Right atrium auricular region (tissue), 2 donors: ENCODE measurements at places on chromosomes 12 and 14. TPM values are rescaled to one million over a fixed set of nuclear protein-coding genes. Genes with fewer than 3 reads are reported as not detected.

DNA sequence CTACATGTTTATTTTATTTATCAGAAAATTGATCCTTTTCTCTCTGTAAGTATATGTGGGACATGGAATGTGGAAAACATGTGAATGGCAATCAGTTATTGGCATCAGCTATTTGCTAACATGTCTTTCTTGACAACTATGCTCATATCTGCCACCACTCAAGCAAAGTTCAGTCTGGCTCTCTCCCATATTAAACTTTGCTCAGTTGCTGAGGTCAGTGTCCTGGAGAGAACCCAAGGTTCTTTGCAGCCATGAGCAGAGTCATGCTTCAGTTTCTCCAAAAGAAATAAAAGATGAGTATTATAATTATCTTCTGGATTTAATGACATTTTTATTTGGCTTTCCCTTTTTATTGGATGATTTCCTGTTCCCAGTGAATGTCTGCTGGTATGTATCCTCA, 42.6 kb downstream of the A2M start:
- H3K4me3 ChIP-seq, result no peak overlapping the region
- peaks cover 100% of the 10 kb centered on the region for H3K36me3 ChIP-seq

- no peak overlapping the region for H3K4me3 ChIP-seq
- H3K4me1 ChIP-seq, result no peaks in the 10 kb centered on the region
- H3K27me3 ChIP-seq, result no peaks in the 10 kb centered on the region
- no peaks in the 10 kb centered on the region for H3K36me3 ChIP-seq
- no peak overlapping the region for H3K27ac ChIP-seq
- DNase-seq, result no peak
Observed at GRCh38 chr14:55752580-55753390, 172.8 kb downstream of the KTN1 start.

GRCh38 chr14:81205639-81206038, 15.1 kb downstream of the GTF2A1 start:
- no peak for DNase-seq
- H3K27ac ChIP-seq, result peak overlapping the region; percentile 17
- H3K4me1 ChIP-seq, result peaks cover 4% of the 10 kb centered on the region
- H3K4me3 ChIP-seq, result no peak overlapping the region

GRCh38 chr14:26820138-26820537, 222.3 kb upstream of the NOVA1 start:
- no peaks in the 10 kb centered on the region for H3K36me3 ChIP-seq
- H3K4me1 ChIP-seq, result no peaks in the 10 kb centered on the region
- no peaks in the 10 kb centered on the region for H3K27me3 ChIP-seq
- no peak overlapping the region for H3K27ac ChIP-seq
- no peak for DNase-seq
- H3K4me3 ChIP-seq, result no peak overlapping the region

DNA sequence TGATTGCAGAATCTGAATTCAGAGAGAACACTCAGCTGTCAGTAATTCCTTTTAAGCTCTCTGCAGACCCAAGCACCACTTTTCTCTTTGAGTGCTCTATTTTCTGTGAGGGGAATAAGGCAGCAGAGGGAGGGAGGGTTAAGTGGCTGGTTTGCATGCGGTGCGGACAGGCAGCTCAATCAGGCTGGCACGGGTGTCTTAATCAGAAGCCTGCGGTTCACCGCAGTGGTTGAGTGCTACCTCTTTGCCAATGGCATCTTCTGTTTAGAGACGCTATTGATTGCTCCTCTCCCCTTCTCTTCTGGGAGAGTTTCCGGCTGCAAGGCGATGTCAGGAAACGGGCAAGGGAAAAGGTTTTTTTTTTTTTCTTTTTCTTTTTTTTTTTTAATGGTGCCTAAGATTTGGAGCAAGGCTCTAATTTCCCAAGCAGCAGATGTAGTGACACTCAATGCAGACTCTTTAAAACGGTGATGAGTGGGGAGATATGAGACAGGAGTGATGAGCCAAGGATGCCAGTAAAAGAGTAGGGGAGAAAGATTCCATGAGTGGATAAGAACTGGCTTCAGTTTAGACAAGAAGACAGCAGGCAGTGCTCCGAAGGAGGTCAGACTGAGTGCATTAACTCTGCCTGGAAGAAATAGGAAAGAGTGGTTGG, 533.7 kb upstream of the SEL1L start:
- H3K27me3 ChIP-seq, result no peaks in the 10 kb centered on the region
- H3K27ac ChIP-seq, result no peak overlapping the region
- H3K4me1 ChIP-seq, result no peaks in the 10 kb centered on the region
- DNase-seq, result no peak
- H3K36me3 ChIP-seq, result no peaks in the 10 kb centered on the region

DNA sequence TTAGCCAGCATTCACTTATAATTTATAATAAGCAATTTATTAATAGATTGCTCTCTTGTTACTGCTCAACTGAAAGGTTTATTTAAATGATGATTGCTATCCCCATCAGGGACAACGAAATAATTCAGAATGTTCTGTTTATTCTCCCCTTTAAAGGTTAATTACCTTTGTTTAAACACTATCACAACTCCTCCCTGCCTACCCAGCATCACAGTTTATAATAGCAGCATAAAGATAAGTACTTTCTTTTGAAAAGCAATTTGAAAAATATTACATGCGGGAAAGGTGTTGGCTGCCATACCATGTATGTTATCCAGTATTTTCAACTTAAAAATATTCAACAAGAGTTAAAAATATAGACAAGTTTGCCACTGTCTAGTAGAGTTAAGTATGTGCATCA, 30.6 kb downstream of the SCAF11 start:
- H3K36me3 ChIP-seq, result peaks cover 23% of the 10 kb centered on the region
- H3K4me3 ChIP-seq, result no peak overlapping the region
- no peak for DNase-seq
- no peaks in the 10 kb centered on the region for H3K4me1 ChIP-seq
- H3K27ac ChIP-seq, result no peak overlapping the region
- no peaks in the 10 kb centered on the region for H3K27me3 ChIP-seq

DNA sequence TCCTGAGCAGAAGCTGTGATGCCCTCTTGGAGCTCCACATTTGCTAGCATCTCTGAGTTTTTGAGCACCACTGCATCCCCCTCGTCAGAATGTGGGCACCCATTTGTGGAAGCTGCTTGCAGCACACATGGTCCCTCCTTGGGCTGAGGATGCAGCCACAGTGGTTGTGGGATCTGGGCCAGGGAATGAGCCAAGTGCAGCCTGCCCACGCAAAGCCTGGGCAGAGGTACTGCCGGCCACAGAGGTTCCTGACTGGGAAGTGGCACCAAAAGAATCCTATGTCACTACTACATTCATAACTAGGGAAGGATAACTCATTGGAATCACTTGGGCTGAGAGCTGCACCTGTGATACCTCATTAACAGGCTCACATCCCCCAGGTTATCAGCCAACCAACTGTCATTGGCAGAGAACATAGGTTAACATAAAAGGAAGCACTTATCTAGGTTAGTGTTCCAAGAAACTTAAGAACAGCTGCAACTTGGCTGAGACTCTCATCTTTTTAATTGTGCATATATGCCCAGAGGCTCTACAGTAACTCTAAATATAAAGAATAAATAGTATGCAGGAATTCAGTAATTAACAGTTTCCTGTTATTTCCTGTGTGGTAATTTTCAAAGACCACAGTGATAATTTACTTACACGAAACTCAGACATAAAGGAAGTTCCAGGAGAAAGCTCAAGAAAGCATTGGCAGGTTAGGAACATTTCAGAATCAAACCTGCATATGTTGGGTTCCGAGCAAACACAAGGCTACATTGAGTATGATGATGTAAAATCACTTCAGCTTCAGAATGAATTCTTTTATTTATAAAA, 145.3 kb downstream of the BCAT1 start:
- no peaks in the 10 kb centered on the region for H3K36me3 ChIP-seq
- H3K27me3 ChIP-seq, result no peaks in the 10 kb centered on the region
- H3K4me1 ChIP-seq, result no peaks in the 10 kb centered on the region
- H3K4me3 ChIP-seq, result no peak overlapping the region
- no peak overlapping the region for H3K27ac ChIP-seq

DNA sequence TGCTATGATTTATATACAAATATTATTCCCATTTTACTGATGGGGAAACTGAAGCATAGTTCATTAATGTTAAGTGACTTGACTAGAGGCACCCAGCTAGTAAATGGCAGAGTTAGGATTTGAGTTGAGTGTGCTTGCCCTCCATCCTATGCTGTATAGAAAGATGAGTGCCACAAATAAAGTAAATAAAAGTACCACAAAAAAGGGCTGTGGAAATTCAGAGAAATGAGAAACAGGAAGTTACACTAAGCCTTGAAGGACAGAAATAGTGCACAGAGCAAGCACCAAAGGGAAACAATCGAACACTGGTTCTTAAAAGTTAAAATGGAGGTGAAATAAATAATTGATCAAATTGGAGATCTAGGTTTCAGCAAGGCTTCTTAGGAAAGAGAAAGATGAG, 9.2 kb upstream of the ABCD2 start:
- no peak overlapping the region for H3K27ac ChIP-seq

GRCh38 chr14:36659010-36659821, 2.4 kb upstream of the PAX9 start:
- no peak for DNase-seq
- no peaks in the 10 kb centered on the region for H3K36me3 ChIP-seq
- no peak overlapping the region for H3K27ac ChIP-seq
- peaks cover 93% of the 10 kb centered on the region for H3K27me3 ChIP-seq
- peaks cover 72% of the 10 kb centered on the region for H3K4me1 ChIP-seq
- no peak overlapping the region for H3K4me3 ChIP-seq

The SLC25A47 gene
- not detected for total RNA-seq

The AVPR1A gene
- 3.4 TPM for total RNA-seq

The MFAP5 gene
- 104 TPM for total RNA-seq

The XPOT gene
- total RNA-seq, result 16.9 TPM

The CS gene
- total RNA-seq, result 513 TPM

The SCN8A gene
- total RNA-seq, result 0.24 TPM

The TMEM119 gene
- 5.5 TPM for total RNA-seq

The PLEK2 gene
- 1.1 TPM for total RNA-seq

The HRK gene
- total RNA-seq, result not detected

The REP15 gene
- 1.4 TPM for total RNA-seq
